ENCODE measurements at places on chromosomes 1 and 21.

DNA sequence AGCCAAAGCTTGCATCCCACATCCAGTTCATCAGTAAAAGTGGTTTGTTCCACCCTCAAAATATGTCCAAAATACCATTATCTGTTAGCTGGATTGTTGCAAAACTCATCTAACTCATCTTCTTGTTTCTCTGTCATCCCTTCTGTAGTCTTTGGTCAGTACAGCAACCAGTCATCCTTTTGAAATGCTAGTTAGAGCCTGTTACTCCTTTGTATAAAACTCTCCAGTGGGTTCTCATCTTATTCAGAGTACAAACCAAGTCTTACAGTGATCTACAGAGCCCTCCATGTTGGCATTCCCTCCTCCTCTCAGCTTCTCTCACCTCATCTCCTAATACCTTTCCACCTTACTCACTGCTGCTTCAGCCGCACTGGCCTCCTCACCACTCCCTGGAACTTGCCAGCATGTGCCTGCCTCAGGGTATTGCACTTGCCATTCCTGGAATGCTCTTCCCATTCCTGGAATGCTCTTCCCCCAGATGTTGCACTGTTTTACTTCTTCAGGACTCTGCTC is 70.6 kb downstream of the LAMC1 start:
- no peak for DNase-seq

- peak; percentile 23 for DNase-seq
Observed at GRCh38 chr1:78045926-78046778, at the start of gene GIPC2. Gene GIPC2, plus strand, starts transcription at chr1:78045966. Its CDS starts 129 bp downstream, at chr1:78046095.

GRCh38 chr1:54239035-54239383 is 39.0 kb downstream of the MRPL37 start:
- DNase-seq, result no peak

- DNase-seq, result peak; percentile 72
Observed at GRCh38 chr1:183655562-183656075, 2.5 kb upstream of the APOBEC4 start.

Measured in hepatic stellate cell (primary cell).